ENCODE measurements at places on chromosomes 1 and 21.

DNA sequence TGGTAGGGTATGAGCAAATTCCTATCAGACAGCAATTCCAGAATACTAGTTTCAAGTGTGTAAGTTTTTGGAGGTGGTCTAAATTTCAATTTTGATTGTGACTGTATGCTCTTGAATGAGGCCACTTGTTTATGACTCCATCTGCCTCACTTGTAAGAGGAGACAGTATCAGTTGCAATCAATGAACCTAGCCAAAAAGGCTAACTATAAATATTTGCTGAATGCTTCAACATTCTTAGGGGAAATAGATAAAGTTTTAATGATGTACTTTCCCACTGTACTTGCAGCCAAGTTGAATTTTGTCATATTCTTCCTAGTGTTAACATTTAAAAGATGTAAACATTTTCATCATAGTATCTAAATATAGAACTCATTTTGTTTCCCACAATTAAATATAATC lies 32.1 kb upstream of the RWDD3 start:
- no peak for DNase-seq

DNA sequence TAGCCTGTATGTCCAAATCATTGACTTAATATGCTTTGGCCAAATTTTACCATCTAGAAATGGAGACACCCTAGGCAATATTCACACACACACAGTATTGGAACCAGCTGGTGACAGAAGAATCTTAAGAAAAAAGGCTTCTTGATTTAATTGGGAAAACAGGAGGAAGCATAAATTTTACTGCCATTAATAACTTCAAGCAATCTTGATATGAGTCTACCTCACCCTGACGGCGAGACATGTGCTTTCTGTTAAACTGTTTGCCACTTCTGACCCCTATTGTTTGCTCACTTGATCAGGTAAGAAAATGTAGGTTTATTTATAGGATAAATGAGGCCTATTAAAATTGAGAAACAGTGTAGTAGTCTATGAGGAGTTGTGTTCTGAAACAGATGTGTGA lies 73.2 kb downstream of the KIFAP3 start:
- no peak for DNase-seq

DNA sequence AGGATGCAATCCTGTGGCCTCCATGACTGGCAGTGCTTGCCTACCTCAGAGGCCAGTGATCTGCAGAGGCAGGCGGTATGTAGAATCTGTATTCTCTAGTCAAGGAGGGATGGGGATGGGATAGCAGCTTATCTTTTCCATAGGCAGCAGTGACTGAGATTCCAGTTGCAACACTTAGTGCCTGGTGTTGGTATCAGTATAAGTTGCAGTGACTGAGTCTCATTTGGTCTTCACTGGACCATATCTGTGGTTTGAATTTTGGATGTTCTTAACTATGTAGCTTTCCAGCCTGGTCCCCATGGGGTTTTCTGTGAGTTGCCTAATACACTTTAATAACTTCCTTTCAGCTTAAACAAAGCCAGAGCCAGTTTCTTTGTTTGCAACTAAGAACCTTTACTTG lies 16.5 kb downstream of the DYRK1A start:
- no peak for DNase-seq

DNA sequence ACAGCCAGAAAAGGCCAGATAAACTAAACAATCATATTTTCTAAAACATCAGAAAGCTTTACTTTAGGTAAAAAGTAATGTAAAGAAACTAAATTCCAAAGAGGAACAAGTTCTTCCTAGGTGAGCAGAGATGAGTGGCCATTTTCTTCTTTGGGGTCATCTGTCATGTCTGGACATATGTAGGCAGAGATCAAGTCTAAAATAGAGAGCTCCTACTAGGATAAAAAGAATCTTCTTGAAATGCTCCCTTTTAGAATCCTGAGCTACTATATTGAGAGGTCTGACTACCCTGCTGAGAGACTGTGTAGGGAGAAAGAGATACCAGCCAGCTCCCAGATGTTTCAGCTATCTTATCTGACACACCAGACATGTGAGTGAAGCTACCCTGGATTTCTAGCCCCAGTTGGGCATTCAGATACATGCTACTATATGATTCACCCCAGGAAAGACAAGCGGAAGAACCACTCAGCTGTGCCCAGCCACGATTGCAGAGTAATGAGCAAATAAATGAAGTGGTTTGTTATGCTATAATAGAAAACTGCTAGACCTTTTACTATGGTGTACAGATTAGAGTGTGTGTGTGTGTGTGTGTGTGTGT lies 80.1 kb downstream of the TTLL7 start:
- no peak for DNase-seq

GRCh38 chr1:40300651-40301050 lies 16.4 kb downstream of the COL9A2 start:
- DNase-seq: no peak

- no peak for DNase-seq
These were observed 424.3 kb downstream of the KCNT2 start for GRCh38 chr1:196183941-196184340.

DNA sequence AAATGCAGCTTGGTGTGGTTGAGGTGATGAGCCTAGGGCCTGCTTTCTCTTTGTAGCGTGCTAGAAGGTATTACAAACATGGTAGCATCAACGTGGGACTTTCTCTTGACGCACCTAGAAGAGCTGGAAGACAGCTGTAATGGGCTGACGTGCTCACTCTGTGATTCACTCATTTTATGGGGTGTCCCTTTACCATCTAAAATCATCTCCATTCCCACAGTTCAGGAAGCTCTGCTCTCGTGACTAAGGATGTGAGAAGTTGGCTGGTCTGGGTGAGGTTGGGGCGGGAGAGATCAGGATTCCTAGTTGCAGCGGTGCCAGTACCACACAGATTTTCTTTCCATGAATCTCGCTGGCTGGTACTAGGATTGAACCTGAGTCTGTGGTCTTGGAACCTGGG lies 4.2 kb downstream of the HTR6 start:
- DNase-seq: no peak

DNA sequence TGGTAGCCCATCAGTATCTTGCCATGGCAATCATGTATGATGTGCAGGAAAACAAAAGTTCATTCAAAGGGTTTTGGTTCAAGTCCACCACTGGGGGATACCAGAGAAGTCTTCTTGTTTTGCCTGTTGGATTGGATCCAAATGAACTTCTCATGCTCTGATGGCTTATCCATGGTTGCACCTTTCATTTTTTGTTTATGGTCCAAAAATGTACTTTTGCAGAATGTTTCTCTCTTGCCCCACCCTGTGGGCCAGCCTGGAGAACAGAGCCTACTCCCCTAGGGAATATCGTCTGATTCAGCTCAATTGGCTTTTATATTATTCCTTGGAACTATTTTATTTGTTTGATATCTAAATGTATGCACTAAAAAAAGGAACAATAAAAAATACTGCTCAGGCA lies 20.1 kb upstream of the CLCA1 start:
- DNase-seq: no peak

GRCh38 chr21:29250636-29251035 lies 48.1 kb upstream of the BACH1 start:
- DNase-seq: no peak

Measured in Jurkat, Clone E6-1 (cell line).